Activated naive CD4-positive, alpha-beta T cell treated with anti-CD3 and anti-CD28 coated beads, Interleukin-2, amount 10 ng/mL, durations not matched to agents 5 hours and 36 hours (primary cell): ENCODE measurements at places on chromosomes 1 and 21. TPM values are rescaled to one million over a fixed set of nuclear protein-coding genes. Genes with fewer than 3 reads are reported as not detected.

RC3H1 gene
- 30.5 TPM for total RNA-seq

TFAP2E gene
- 0.58 TPM for total RNA-seq

GPR157 gene
- 4.3 TPM for total RNA-seq

SLC6A17 gene
- not detected for total RNA-seq

TRIM17 gene
- 0.55 TPM for total RNA-seq

KCNJ9 gene
- total RNA-seq = not detected

ACP6 gene
- 19.2 TPM for total RNA-seq

C1orf185 gene
- not detected for total RNA-seq

UBE2U gene
- total RNA-seq = not detected

TXLNA gene
- total RNA-seq = 55.6 TPM

SELL gene
- total RNA-seq = 515 TPM

CYP4X1 gene
- not detected for total RNA-seq

TSPAN1 gene
- total RNA-seq = not detected

LIN28A gene
- not detected for total RNA-seq

IKBKE gene
- 95.2 TPM for total RNA-seq

PLA2G5 gene
- total RNA-seq = not detected

GUCA2B gene
- total RNA-seq = not detected
